NCI-H446 treated with DMSO at 0.1 percent for 48 hours (cell line): ENCODE measurements at places on chromosomes 1 and 21.

GRCh38 chr1:51284487-51284954 is 45.8 kb downstream of the TTC39A start:
- no peak for DNase-seq

DNA sequence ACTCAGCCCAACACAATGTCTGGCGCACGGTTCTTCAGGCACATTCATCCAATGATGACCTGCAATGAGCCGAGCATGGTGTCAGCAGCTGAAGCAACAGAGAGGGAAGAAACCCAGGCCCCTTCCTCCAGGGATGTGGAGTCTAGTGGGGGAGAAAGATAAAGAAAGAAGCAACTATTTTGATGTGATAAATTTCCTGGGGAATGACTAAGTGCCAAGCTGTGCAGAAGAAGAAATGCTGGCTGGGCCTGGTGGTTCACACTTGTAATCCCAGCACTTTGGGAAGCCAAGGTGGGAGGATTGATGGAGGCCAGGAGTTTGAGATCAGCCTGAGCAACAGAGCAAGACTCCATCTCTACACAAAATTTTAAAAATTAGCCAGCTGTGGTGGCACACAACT is 561.8 kb downstream of the KIF26B start:
- no peak for DNase-seq

DNA sequence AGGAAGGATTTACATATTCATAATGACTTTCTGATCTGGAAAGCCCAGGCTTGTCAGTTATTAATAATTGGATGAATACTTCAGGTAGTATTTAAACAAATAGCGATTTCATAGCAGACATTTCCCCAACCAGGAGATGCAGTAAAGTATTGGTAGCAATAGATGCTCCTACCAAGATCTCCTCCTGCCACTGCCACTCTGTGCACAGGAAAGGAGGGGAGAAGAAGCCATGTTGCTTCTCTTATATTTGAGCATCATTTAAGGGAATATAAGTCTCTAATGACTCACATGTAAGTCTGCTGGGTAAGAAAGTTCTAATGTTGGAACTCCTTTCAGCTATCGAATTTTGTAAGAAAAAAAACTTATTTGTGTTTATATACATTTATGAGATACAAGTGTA is 420 bp upstream of the IFI16 start:
- no peak for DNase-seq

GRCh38 chr1:166972193-166972592 is 3.1 kb downstream of the ILDR2 start:
- no peak for DNase-seq

DNA sequence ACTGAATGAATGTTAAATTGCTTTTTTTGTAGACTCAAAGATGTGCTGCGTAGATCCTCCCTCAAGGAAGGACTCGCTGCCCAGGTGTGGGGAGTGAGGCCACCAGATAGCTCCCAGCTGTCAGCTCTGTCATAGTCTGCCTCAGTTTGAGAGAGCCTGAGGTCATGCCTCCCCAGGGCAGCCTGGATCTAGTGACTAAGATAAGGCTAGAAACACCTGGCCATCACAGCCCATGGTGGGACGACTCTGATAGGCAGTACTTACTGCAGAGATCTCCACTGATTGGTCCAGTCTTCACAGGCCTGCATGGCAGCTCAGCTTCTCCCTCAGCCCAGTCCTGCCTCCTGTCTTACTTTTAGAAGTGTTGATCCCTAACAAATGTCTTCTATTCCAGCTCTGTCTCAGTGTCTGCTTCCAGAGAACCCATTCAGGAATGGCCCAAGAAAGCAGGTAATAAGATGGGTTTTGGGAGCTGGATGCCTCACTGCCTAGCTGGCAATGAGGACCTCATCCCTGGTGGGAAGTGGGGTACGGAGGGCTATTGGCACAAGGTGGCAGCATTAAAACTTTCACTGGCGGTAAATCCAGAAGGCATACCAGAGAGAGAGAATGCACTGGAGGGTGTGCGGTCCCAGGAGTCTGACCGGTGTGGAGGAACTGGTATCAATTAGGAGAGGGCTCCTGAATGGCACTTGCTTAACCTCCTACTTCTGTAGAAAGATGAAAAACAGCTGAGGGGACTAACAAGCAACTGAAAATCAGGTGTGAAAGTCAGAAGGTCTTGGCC is 55.3 kb upstream of the GPR37L1 start:
- DNase-seq = no peak

DNA sequence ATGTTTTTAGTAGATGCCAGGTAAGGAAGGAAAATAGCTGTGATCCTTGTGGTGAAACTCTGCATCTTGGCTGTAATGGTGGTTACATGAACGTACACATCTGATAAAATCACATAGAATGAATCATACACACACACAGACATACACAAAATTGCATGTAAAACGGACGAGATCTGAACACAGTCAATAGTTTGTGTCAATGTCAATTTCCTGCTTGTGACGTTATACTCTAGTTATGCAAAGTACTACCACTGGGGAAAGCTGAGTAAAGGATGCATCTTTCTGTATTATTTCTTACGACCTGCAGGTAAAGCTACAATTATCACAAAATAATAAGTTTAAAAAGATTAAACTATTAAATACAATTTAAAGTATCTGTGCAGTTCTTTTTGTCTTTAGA is 493.7 kb upstream of the ZP4 start:
- DNase-seq = no peak

- no peak for DNase-seq
These were observed 106.5 kb downstream of the GRIK3 start for GRCh38 chr1:36927826-36928225.

DNA sequence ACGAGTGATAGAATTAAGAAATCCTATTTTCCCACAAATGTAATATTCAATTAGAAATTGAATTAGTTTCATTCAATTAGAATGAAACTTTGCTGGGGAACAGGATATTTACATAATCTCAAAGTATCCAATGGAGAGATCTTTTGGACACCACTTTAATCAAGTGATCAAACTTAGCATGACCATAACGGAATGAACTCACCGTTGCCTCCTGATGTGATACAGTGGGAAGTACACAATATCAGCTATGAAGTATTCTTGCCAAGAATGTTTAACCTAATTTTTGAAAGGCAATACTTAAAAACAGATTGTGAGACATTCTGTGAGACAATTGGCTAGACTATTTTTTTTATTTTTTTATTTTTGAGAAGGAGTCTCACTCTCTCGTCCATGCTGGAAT is 16.6 kb downstream of the CDKN2C start:
- DNase-seq = no peak

DNA sequence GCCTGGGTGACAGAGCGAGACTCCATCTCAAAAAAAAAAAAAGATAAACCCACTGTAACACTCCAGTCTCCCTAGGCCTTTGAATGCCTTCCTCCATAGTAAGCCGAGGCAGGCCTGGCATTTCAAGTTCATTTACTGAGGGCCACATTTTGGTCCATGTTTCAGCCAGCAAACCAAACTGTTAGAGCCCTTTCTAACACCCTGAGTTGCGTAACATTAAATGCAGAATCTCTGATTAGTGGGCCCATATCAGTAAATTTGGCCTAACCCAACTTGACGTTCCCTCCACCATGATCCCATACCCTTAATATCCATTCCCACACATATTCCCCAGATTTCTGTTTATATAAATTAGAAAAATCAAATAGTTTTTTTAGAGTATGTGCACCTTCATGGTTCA is 12.4 kb downstream of the MPZL1 start:
- DNase-seq = no peak

- DNase-seq = no peak
These were observed 569 bp downstream of the TRABD2B start for GRCh38 chr1:47996406-47997226.

DNA sequence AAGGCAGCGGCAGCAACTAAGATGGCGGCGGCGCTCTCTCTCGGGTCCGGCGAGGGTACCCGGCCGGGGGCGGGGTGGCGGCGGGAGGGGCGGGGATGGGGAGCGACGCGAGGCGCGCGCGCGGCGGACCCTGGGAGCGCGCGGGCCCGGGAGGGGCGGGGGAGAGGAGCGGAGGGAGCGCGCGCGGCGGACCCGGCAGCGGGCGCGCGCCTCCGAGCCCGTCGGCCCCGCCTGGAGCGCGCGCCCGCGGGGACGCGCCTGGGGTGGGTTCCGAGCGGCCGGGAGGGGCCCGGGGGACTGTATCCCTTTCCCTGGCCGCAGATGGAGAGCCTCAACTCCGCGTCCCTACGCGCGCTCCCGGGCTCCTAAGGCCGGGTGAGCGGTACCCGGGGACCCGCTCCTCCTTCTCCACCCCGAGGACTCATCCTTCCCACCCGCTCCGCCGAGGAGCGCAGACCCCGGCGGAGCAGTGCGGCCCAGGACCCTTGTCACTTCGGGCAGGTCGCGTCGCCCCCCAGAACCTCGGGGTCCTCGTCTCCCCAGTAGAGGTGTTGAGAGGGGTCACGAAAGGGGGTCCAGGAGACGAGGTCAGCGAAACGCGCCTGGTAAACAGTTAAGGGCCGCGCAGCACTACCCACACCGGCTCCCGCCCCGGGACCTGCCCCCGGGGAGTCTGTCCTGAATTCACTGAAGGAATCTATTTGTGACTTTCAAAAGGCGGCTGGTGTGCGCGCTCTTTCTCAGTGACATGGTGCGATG is at the start of gene CLSTN1:
TSS of gene CLSTN1 (minus strand) at position 23 of the 759 bp plus-strand sequence. CDS start 232 bp downstream, outside the sequence.
- DNase-seq = peak; percentile 66

GRCh38 chr1:67918067-67918466 is 84.8 kb upstream of the GNG12 start:
- DNase-seq = no peak

DNA sequence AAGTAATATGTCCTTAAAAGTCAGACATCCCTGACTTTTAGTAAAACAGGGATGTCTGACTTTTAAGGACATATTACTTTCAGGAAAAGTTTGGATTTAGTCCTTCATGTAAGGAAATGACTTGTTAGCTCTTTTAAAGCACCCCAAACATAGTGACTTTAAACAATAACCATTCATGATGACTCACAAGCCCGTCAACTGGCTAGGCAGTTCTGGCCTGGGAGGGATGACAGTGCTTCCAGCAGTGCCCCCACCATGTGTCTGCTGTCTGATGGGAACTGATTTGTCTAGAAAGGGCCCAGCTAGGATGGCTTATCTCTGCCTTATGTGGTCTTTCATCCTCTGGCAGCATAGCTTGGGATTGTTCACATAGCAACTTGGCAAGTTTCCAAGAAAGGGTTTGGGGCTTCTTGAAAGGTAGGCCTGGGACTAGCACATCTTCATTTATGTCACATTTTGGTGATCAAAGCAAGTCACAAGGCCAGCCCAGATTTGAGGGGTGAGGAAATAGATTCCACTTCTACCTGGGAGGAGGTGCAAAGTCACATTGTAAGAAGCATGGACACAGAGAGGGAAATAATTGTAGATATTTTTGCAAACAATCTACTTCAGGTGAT is 143.5 kb downstream of the C1orf94 start:
- DNase-seq = no peak

GRCh38 chr1:27588256-27589232 is 15.4 kb downstream of the AHDC1 start:
- DNase-seq = no peak

DNA sequence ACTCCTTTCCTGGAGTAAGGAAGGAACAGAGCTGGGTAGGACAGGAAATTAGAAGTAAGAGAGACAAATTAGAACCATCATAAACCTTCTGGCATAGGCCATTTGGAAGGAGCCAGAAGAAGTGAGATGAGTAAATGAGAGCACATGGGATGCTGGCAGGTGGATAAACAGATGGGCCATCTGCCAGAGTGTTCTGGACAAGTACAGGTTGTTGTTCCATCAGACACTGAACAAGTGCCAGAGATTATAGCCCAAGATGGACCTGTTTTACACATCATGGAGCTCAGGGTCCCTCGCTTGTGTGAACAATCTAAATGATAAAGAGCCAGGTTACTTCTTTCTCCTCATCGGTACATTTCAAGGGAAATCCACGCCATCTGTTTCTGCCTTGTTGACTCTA is 200.3 kb downstream of the HHIPL2 start:
- peak; percentile 73 for DNase-seq

GRCh38 chr1:91742848-91743292 is 143.1 kb downstream of the TGFBR3 start:
- peak; percentile 63 for DNase-seq

DNA sequence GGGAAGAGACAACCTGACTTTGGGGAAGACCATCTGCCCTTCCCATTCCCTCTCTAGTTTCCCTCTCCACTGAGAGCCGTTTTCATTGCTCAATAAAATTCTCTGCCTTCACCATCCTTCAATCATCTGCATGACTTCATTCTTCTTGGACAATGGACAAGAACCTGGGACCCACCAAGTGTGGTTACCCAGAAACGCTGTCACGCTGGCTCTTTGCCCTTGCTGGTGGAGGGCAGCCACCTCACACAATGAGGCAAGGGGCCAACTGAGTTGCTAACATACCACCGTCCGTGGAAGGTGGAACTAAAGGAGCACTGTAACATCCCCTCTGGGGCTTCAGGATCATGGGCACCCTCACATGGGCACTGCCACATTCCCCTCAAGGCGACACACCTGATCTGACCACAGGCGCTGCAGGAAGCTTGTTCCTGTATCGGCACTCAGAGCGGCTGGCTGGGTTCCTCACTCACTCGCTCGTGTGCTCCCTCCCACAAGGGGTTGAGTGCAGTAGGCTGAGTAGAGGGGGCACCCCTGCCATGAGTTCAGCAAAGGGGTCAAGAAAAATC is 652.4 kb downstream of the PLPP3 start:
- no peak for DNase-seq

DNA sequence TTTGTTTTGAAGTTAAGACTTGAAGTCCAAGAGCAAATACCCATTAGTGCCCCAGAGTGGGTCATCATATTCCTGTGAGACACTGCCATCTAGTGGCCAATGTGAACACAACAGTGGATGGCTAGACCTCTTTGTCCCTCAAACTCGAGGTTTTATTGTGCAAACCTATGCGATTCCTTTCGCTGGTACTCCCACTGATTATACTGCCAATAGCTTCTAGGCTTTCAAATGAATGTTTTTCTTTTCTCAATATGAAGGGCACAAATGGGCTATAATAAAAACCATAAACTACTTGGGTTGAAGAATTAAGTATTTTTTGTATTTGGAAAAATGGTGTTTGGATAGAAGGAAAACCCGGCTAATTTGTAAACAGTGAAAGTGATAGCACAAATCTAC is 100.4 kb upstream of the ZNF281 start:
- peak; percentile 39 for DNase-seq

DNA sequence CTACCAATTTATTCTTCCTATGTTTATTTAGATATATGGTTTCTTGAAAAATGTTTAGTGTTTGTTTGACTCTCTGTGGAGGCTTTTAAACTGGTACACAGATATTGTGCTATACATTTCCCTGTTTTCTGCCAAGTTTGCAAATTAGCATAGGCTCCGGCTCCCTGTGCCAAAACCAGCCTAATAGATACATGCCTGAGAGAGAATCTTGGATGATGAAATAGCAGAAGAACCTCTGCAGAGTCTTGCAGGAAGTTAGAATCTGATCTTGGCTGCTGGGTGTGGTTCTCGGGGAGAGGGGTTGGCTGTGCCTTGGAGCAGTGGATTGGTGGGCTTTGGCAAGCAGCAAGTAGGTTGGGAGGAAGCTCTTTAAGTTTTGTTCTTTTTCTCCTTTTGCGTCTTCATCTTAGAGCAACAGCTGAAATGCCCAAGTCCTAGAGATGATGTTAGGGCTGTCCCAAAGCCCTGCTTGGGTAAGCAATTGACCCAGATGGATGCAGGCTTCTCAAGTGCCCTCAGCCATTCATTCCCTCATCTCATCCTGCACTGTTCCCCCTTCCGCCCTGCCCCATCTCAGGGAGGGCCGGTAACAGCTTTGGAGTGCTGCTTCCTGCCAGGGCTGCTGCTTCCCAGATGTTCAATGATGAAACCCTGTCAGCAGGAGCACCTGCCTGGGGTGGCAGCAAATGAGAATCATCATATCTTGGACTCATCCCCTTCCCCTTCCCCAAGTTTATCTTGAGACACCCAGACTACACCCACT is 9.3 kb downstream of the PLA2G2A start:
- DNase-seq = no peak
